ENCODE measurements at places on chromosomes 6 and 20.

GRCh38 chr20:10954908-10955580, 281.2 kb upstream of the JAG1 start:
- DNase-seq, result no peak

DNA sequence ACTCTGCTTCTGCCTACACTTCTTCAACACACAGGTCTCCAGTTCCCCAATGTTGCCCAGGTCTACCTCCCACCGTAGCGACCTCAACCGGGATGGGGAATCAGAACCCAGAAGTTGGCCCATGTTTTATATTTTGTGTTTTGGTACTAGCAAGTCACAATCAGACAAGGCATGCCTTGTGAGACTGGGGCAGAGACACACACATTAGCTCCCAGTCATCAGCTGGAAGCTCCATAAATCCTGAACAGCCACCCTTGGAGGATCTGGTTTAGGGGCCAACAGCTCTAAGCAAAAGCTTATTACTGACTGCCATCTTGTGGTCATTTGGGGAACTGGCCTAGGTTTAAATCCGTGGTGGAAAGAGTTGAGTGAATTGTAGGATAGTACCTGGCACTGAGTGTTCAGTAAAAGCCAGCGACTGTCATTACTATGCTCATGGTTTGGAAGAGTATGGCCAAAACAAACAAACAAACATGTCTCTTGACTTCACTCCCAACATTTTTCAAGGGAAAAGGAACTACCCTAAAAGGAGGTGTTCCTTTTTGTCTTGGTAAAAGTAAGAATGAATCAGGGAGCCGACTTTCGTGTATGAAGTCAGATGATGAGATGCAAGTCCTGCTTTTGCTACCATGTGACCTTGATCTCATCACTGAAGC, 40.5 kb downstream of the PIM1 start:
- DNase-seq, result peak; percentile 88

- DNase-seq, result no peak
These were observed 4.9 kb downstream of the TBXT start for GRCh38 chr6:166162599-166163342.

DNA sequence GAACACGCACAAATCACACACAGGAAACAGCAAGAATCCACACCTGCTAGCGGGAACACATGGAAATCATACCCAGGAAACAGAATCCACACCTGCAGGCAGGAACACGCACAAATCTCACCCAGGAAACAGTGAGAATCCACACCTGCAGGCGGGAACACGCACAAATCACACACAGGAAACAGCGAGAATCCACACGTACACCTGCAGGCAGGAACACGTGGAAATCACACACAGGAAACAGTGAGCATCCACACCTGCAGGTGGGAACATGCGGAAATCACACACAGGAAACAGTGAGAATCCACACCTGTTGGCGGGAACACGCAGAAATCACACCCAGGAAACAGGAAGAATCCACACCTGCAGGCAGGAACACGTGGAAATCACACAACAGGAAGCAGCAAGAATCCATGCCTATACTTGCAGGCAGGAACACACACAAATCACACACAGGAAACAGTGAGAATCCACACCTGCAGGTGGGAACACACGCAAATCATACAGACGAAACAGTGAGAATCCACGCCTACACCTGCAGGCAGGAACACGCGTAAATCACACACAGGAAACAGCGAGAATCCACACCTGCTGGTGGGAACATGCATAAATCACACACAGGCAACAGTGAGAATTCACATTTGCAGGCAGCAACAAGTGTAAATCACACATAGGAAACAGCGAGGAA, 108.6 kb downstream of the DLL1 start:
- DNase-seq, result no peak

- DNase-seq, result no peak
These were observed 96.8 kb downstream of the ADTRP start for GRCh38 chr6:11681770-11682169.

- no peak for DNase-seq
These were observed 20.4 kb downstream of the RBM39 start for GRCh38 chr20:35721621-35722020.

DNA sequence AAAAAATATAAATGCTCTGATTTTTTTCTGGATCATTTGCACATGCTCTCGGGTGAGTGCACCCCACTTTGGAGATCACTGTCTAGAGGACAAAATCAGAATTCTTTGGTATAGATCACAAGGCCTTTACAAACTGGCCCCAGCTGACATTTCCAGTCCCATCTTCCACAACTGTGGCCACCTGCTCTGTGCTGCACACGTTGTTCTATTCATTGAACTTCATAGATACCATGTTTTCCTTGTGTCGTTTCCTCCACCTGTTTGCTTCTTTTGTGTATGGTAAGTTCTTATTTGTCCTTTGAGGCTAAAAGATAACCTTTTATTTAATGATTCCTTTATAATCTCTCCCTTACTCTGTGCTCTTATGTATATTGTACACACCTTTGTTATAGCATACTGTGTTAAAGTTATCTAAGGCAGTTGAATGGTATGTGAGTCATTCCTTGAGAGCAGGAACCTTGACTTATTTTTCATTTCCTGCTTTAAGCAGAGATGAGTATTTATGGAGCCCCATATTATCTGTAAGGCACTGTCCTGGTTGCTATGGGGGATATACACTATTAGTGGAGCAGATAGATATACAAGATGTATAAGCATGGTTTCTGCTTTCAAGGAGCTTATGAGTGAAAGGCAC, 12.0 kb upstream of the SLC17A5 start:
- no peak for DNase-seq

- no peak for DNase-seq
These were observed 132.3 kb downstream of the ARHGAP18 start for GRCh38 chr6:129577691-129578090.

DNA sequence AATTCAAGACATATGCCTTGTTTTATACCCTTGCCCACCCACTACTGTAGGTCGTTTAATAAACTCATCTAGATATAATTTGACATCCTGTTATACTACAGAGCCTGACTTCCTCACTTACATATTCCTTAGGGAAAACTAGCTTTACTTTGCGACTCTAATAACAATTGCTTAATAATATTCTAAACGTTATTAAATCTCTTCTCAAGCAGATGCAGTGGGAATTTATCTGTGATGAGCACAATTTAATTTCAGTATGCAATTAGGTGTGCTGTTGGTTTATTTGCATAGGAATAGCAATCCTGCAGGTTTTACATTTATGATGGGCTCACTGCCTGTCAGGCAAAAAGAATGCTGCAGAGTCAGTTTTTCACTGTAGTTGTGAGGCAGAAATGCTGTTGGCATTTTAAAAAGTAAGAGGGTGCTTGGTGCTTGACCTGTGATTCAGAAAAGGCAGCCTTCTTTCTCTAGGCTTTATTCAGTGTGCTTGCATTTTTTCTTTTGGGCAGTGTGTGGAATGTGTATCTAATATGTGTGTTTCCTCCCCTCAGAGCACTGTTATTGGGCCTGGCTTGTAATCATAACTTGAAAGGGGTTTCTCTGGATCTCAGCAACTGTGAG, 152.3 kb upstream of the SCGN start:
- DNase-seq, result no peak

- no peak for DNase-seq
These were observed 2.9 kb downstream of the AIG1 start for GRCh38 chr6:143063631-143064030.

GRCh38 chr6:27019651-27020552, 227.6 kb upstream of the PRSS16 start:
- peak; percentile 52 for DNase-seq

Measured in inflammatory macrophage (primary cell).